IMR-90 (cell line): ENCODE measurements at places on chromosomes 5 and 9. TPM values are rescaled to one million over a fixed set of nuclear protein-coding genes. Genes with fewer than 3 reads are reported as not detected.

ORM2 gene
- total RNA-seq = not detected in 2 replicates

- peak; percentile 59 for DNase-seq
- no peaks in the 10 kb centered on the region for H3K36me3 ChIP-seq
- peaks cover 2% of the 10 kb centered on the region; the same call in 1 of the 2 replicates for H3K4me1 ChIP-seq
- H3K27ac ChIP-seq = no peak overlapping the region
These were observed 532.5 kb downstream of the RAB3C start for GRCh38 chr5:59115345-59115744.

HTR4 gene
- not detected in 2 replicates for total RNA-seq

DNA sequence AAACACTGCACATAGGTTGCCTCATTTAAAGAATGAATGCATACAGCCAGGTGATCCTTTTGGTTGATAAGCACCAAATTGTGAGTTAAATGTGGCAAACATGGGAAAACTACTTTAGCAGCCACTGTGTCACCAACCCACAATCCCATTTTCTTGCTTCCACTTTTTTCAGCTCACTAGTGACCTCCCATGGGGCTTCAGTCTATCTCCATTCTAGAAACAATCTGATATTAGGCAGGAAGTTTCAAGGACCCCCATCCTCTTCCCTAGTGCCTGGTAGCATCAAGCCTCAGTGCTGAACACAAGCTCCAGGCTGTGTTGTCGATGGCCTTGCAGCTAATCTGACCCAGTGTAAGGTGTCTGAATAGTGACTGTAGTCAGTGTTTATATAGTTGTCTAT lies 66.2 kb downstream of the PLPPR1 start:
- H3K36me3 ChIP-seq = no peaks in the 10 kb centered on the region
- H3K4me1 ChIP-seq = no peaks in the 10 kb centered on the region

GMCL2 gene
- total RNA-seq = not detected in 2 replicates

DNA sequence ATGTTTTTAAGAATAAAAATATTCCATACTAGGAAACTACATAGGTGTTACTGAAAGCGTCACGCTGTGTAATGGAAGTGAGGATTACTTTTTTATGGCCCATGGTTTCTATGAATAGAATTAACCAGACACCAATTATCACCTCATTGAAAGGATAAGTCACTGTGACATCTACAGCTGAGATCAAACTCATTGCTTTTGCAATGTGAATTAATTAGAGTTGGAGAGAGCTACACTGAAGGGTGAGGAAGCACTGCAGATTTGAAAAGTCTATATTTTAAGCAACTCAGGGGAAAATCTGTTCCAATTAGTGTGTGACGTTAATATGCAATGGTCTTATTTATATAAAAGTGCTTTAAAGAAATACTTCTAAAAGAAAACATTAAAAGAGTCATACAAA lies 1300.1 kb upstream of the DMAC1 start:
- H3K27me3 ChIP-seq = no peaks in the 10 kb centered on the region
- no peaks in the 10 kb centered on the region for H3K4me1 ChIP-seq

- no peaks in the 10 kb centered on the region for H3K4me1 ChIP-seq
- H3K4me3 ChIP-seq = no peak overlapping the region
- no peaks in the 10 kb centered on the region for H3K27me3 ChIP-seq
- no peak overlapping the region for H3K27ac ChIP-seq
- no peaks in the 10 kb centered on the region for H3K36me3 ChIP-seq
These were observed 201.6 kb upstream of the IRX1 start for GRCh38 chr5:3393920-3394597.

PFN3 gene
- total RNA-seq = not detected in 2 replicates

DNA sequence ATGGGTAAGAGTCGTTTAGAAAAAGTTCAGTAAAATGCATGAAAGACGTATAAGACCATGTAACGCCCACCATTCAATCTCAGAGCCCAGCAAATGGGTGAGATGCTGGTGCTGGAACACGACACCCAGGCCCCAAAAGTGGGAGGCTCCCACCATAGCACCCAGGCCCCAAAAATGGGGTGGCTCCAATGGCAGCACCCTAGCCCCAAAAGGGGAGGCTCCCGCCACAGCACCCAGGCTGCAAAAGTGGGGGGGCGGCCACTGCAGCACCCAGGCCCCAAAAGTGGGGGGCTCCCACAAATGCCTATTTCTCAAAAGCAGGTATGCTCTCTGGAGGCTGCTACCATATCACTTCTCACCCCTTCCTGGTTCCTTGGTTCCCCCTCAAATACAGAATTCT lies 12.7 kb downstream of the FSTL4 start:
- no peaks in the 10 kb centered on the region for H3K27me3 ChIP-seq
- H3K27ac ChIP-seq = no peak overlapping the region
- H3K4me3 ChIP-seq = no peak overlapping the region
- H3K36me3 ChIP-seq = no peaks in the 10 kb centered on the region
- H3K4me1 ChIP-seq = no peaks in the 10 kb centered on the region
